NCI-H1092 (cell line): ENCODE measurements at places on chromosomes 5 and 9.

DNA sequence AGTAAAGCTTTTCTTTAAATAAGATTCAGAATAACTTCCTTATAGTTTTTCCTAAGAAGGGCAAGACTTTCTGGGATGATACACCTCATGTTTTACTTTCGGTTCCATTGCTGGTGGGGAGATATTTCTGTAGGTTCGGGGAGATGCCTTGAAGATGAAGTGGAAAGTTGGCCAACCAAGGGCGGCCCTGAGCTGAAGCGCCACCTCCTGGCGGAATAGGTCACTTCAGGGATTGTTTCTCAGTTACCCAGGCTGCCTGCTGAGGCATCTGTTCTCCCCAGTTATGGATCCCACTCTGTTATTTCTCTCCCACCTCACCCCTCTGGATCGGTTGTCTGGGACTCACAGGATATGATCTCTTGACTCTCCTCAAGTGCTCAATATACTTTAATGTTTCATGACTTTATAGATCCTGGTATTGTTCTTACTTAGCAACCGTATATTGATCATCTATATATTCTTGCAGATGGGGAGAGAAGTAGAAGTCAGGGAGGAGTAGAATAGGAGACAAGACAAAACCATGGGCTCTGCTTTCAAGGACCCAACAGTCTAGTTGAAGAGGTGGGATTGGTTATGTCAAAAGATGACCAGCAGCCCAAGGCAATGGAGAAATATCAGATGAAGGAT lies 23.4 kb downstream of the MEGF10 start:
- DNase-seq = no peak

GRCh38 chr5:95913663-95914062 lies 48.0 kb downstream of the ELL2 start:
- DNase-seq = no peak

GRCh38 chr5:107195890-107196395 lies 474.8 kb downstream of the EFNA5 start:
- no peak for DNase-seq

- no peak for DNase-seq
These were observed 65.8 kb upstream of the PAPPA start for GRCh38 chr9:116087751-116088194.

- no peak for DNase-seq
These were observed 143.1 kb upstream of the FBN2 start for GRCh38 chr5:128681096-128681495.

GRCh38 chr5:16074358-16074757 lies 105.2 kb downstream of the MARCHF11 start:
- no peak for DNase-seq

- DNase-seq = no peak
These were observed 136.6 kb upstream of the EPB41L4A start for GRCh38 chr5:112555691-112556090.

DNA sequence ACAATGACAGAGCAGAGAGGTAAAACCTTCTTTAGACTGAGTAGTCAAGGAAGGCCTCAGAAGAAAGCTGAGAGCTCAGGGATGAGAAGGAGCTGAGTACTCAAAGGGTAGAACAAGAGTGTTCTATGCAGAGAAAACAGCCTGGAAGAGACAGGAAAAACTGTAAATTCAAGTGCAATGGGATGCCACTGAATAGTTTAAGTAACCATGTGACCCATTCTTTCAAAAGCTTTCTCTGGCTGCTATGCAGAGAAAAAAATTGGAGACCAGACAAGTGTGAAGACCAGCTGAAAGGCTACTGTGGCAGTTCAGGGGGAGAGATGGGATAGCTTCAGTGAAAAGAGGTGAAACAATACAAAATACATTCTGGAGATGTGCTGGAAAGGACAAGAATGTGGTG lies 61.3 kb upstream of the RNF38 start:
- DNase-seq = no peak

DNA sequence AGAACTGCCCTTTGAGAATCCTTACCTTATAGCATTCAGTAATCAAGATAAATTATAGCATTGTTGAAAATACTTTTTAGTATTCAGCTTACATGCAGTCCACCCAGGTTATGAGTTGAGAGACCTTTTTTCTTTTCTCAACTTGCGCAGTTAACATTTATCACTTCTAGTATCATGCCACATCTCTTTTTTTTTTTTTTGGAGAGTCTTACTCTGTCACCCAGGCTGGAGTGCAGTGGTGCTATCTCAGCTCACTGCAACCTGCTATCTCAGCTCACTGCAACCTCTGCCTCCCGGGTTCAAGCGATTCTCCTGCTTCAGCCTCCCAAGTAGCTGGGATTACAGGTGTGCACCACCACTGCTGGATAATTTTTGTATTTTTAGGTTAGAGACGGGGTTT lies 29.0 kb downstream of the LRRC70 start:
- DNase-seq = no peak

- no peak for DNase-seq
These were observed 18.4 kb upstream of the SCGB3A2 start for GRCh38 chr5:147859962-147860640.

- DNase-seq = no peak
These were observed 214.5 kb downstream of the TMEM167A start for GRCh38 chr5:82862711-82863110.

DNA sequence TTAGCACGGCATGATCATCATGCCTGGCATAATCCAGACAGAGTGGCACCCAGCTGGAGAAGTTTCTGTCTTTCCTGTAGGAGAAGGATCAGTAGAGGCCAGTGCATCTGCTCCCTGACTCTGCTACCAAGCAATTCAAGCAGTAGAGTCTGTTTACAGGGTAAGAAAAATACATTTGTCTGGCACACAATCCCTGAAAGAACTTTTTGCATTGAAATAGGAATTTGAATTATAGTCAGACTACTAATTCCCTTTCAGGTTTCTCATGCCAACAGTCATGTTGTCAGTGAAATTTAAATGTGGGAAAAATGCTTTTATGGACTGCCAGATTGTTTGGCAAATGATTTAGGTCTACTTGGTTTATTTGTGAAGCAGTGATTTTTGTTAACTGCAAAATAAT lies 125.6 kb downstream of the RAB3C start:
- no peak for DNase-seq

DNA sequence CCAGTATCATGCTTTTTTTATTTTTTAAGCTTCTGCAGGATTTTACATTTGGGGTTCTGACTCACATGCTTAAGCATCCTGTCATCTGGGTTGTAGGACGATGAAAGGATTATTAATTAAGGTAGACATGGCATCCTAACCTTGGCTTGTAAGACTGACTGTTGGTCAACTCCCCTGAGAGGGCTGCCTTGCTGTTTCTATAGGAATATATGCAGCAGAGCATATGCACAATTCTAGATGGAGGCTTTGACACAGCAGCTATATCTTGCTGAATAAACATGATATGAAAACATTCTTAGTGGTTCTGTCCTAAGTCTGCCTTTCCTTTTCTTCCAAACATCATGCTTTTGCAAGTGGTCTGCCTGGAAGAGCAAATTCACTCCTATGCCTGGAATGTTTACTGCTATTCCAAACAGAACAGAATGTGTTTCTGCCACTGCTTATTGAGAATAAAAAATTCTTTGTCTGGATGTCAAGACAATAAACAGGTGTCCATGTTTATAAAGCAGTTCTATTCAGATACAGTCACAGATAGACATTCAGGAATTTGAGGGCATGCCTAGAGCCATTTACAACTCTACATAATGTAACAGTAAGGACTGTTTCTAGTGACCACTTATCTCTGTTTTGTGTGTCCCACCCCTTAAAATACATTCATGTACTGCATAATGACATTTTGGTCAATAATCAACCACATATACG lies 166.2 kb upstream of the PPP2R2B start:
- no peak for DNase-seq

DNA sequence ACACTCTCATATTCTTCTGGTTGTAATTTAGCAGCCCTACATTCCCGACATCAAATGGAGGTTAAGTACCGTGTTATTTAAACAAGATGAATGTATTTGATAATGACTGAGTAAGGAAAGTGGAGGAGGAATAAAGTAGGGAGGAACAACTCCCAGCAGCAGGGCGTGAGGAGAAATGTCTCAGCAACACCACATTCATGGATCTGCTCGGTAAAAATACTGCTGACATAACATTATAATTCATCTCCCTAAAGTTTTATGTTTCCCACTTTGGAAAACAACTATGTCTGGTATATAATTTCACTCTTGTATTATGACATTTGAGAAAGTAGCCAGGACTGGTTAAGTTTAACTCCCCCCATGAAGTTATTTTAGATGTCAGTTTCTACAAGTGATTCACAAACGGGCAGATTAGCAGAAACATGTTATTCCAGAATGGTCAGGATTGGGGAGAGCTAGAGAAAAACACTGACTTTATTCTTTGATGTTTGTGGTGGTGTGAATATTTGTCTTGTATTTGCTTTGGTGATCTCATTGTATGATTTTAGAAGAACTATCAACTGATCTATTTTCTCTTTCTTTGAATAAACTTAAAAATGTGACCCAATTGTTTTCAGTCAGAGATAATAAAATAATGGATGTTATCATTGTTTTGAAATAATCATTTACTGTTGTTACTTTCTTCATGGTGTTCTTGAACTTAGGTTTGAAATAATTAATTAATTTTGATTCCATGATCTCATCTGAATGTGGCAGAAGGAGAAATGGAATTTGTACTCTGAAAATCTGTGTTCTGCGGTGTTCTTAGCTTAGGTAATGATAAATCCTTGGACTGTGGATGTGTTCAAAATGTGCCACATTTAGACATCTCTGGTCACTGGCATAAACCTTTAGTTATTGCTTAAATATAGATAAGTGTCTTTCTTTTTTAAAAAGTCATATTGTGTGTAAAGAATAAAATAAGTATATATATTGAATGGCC lies 303.6 kb upstream of the ZNF608 start:
- DNase-seq = no peak

DNA sequence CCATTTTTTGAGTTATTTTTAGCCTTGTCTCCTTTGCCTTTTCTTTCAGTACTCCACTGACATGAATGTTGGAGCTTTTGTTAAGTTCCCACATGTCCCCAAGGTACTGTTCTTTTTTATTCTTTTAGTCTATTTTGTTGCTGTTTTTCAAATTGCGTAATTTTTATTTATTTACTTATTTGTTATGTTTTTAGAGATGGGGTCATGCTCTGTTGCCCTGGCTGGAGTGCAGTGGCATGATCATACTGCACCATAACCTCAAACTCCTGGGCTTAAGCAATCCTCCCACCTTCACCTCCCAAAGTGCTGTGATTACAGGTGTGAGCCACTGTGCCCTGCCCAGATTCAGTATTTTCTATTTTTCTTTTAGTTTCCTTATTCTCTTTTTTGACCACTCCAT lies 5.4 kb upstream of the PCDHA1 start:
- no peak for DNase-seq

DNA sequence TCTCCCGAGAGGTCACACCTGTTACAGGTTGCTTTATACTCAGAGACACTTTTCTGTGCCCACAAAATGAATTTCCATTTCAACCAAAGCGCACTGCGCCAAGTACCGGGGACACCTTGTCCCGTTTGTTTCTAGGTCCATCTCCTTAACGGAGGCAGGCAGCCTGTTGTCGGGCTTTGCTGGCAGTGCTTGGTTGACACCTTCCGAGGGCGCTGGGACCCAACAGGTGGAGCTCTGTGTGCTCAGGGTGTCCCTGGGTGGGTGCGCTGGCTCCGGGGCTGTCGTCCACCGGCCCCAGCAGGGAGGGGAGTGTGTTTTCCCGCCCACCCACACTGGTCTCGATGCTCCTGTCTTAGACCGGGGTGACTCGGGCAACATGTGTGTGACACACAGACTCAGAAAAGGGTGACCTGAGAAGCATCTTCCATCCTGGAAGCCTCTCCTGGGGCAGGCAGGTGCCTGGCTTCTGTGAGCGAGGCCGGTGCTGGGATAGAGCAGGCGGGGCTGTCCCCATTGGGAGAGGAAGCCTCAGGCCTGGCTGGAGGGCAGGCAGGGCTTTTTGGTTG lies 8.5 kb downstream of the RNU6ATAC start:
- DNase-seq = no peak

- no peak for DNase-seq
These were observed 35.3 kb upstream of the SMIM23 start for GRCh38 chr5:171750311-171750788.

- DNase-seq = no peak
These were observed 18.2 kb upstream of the CDC20B start for GRCh38 chr5:55191165-55191564.

DNA sequence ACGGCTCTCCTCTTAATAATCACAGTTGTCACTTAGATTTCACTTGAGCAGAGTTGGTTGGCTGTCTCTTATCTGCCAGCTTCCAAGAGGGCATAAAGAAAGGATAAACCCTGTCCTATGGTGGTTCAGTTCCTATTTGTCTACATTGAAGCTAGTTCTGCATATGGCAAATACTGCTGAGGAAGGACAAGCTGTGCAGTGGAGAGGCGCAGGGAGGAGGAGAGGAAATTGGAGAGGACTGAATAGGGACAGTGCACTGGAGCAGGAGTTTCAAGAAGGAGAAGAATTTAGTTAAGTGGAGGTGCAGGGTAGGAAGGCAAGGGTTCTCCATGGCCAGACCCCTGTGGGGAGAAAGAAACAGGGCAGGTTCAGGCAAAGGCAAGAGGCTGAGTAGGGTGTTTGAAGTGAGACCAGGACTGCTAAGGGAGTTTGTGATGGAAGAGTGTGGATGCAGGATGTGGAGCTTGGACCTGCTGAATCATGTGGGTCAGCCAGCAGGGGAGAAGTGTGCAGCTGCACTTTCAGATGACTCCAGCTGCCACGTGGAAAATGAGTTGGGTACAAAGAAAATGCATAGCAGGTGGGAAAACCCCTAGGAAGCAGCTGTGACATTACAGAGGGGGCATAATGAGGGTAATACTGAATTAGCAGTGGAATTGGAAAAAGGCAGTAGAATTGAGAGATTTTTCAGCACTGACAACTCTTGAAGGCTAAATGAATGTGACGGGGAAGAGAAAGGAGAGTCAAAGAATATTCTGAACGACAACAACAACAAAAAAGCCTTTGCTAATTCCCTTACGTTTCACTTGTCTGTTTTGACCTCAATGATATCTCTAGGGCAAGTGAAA lies 66.8 kb downstream of the MAMDC2 start:
- DNase-seq = peak; percentile 49

DNA sequence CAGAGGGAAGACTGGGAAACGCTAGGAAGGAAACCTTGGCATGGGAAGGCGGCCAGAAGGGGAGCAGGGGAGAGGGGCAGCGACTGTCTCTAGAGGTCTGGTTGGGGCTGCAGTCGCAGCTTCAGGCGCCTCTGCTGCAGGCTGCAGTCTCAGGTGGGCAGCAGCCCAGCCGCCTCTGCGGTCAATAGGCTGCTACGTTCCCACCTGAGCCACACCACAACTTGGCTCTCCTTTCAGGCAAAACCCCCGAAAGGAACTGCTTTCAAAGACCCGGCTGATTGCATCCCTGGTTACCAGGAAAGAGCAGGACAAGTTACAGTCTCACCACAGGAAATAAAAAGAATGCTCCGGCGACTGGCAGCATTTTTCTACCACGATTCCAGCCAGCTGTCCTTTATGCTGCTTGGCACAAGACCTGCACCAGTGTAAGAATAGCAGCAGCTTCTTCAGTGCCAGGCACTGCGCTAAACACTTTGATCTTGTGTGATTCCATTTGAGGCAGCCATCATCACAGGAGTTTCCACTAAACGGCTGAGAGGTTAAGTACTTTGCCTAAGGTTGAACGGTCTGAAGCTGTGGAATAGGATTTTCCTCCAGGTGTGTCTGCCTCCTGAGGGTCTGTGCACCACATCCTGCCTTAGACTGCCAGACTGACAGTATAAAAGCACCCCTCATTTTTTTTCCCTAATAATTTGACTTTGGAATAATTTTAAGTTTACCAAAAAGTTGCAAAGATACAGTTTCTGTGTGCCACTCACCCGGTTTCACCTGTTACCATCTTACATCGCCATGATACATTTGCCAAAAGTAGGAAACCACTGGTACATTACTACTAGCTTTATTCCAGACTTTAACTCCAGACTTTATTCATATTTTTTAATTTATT lies 7.5 kb downstream of the RPS14 start:
- DNase-seq = no peak

- DNase-seq = no peak
These were observed 24.4 kb upstream of the MLLT3 start for GRCh38 chr9:20646656-20647055.
